Colonic mucosa (tissue), 4 donors: ENCODE measurements at places on chromosomes 1 and 21.

DNA sequence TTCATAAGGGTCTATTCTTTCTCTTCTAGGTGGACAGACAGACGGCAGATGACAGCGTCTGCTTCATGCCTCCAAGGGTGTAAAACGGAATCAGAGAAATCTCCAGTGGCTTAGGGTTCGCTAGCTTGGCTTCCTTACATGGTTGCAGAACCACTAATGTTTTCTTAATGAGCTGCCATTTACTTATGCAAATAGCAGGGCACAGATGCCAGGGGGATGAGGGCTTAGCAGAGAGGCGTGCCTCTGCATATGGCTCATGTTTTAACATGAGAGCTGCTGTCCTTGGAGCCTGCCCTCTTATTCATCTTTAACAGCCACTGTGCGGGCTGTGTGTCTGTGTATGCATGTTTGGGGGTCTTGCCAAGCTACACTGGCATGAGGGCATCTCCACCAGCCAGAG, 119.6 kb downstream of the IER5 start:
- no peak for DNase-seq
- no peaks in the 10 kb centered on the region for H3K27me3 ChIP-seq
- no peaks in the 10 kb centered on the region for H3K4me1 ChIP-seq
- no peak overlapping the region for H3K27ac ChIP-seq

- H3K36me3 ChIP-seq, result no peaks in the 10 kb centered on the region
- no peaks in the 10 kb centered on the region for H3K27me3 ChIP-seq
- H3K4me1 ChIP-seq, result no peaks in the 10 kb centered on the region
- no peak overlapping the region for H3K4me3 ChIP-seq
- H3K27ac ChIP-seq, result no peak overlapping the region
- no peak for DNase-seq
Measured at GRCh38 chr1:212504171-212504803, 71.6 kb downstream of the NENF start.

DNA sequence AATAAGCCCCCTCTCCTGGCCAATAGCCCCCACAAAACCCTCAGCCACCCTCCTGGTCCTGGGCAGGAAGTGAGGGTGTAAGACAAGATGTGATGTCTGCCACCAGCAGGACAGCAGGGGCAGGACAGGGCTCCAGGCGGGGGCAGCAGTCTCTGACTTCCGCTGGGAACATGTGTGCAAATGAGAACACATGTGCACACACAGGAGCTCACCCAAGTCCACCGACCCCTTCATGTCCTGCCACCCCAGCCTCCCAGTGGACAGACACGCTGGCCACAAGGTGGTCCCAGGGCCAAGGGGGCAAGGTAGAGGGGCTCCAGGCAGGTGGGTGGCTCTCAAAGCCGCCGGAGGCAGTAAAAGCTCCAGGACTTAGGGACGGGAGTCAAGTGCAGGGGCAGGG, 60.1 kb downstream of the KCNAB2 start:
- H3K36me3 ChIP-seq, result no peaks in the 10 kb centered on the region
- no peak for DNase-seq
- H3K27me3 ChIP-seq, result no peaks in the 10 kb centered on the region
- H3K4me3 ChIP-seq, result no peak overlapping the region
- no peak overlapping the region for H3K27ac ChIP-seq

DNA sequence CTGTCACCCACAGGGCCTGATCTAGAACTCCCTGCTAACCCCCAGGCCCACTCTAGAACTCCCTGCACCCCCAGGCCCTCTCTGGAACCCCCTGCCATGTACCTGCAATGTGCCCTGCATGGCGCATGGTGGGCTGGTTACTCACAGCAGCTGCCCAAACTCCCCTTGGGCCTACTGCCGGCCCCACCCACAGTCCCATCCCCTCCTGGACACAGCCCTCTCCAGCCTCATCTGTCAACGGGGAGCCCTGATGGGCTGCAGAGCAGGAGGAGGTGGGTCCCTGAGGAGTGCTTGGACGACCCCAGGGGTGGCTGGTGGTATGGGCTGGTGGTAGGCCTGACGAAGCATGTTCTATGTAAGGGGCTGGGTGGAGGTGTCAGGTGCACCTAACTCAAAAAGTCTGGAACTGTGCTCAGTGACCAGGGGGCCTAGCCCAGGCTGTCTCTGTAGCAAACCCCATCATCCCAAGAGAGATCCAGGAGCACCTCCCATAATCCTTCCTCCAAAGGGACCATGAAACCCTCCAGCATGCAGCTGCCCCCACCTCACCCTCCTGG, 19.0 kb upstream of the PRSS38 start:
- H3K27ac ChIP-seq, result no peak overlapping the region
- H3K4me1 ChIP-seq, result no peaks in the 10 kb centered on the region
- no peak overlapping the region for H3K4me3 ChIP-seq
- H3K36me3 ChIP-seq, result no peaks in the 10 kb centered on the region

DNA sequence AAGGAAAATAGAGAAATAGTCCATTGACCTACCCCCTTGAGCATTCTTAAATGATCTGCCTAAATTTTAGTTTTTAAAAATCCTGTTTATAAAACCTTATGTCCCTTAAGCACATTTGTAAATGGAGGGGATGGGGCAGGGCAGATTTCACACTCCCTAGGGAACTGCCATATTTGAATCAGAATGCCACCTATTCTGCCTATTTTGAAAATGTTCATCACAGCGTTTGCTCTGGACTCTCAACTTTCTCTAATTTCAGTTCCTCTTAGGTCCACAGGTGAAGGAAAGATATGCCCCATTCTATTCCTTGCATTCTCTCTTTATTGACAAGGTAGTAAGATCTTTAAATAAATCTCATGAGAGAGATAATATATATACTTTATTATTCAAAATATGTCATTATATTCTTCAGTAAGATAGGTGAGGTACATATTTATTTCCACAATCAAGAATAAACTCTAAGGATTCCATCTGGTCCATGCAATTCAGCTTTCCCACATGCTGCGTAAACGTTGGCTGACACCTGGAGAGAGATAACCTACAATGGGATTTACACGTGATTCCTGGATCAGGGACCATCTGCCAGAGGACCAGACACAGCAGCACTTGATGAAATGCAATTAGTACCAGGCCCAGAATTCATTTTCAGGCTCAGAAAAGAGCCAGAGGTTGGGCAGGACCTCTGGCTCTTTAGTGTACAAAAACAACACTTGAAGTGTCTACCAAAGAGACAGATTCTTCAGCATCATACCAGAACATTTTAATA, 1.2 kb upstream of the LPGAT1 start:
- H3K27ac ChIP-seq, result no peak overlapping the region
- H3K4me1 ChIP-seq, result no peaks in the 10 kb centered on the region
- no peak overlapping the region for H3K4me3 ChIP-seq
- no peak for DNase-seq

DNA sequence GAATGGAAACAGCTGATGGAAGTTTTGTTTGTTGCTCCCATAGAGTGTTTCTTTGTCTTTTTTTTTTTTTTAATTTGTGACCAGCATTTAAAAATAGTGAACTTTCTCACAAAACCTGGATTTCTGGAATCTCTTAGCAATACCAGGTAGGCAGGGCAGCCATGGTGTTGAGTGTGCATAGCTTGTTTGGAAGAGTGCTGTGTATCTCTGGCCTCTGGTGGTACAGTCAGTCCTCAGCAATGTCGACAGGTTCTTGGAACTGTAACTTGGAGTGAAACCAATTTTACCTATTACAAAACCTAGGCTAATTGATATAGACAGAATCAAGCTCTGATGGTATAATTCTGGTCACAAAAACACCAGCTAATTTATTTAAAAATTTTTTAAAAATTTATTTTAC, 6.7 kb downstream of the AADACL3 start:
- no peak for DNase-seq
- no peaks in the 10 kb centered on the region for H3K4me1 ChIP-seq
- no peaks in the 10 kb centered on the region for H3K36me3 ChIP-seq
- H3K27ac ChIP-seq, result no peak overlapping the region
- H3K4me3 ChIP-seq, result no peak overlapping the region

GRCh38 chr21:39518055-39518846, 66.5 kb downstream of the SH3BGR start:
- H3K4me1 ChIP-seq, result no peaks in the 10 kb centered on the region
- no peaks in the 10 kb centered on the region for H3K36me3 ChIP-seq
- no peak overlapping the region for H3K27ac ChIP-seq
- no peak overlapping the region for H3K4me3 ChIP-seq
- peak; percentile 60 for DNase-seq

DNA sequence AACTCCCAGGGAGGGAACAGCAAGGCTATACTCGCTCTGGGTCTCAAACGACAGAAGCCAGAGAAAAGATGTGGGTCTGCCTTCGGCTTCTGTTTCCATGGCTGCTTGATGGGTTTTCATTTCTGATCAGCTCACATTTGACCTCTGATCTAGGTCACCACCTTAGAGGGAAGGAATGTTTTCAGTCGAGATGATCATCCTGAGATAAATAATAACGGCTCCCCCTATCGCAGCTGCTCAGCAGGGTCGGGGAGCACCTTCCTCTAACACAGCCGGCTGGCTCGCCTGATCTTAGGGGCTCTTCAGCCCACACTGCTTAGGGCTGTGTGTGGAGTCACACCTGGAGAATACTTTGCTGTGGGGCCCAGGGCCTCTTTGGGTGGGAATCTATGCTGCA, 53.1 kb upstream of the ZNF648 start:
- H3K36me3 ChIP-seq, result no peaks in the 10 kb centered on the region
- H3K4me1 ChIP-seq, result no peaks in the 10 kb centered on the region
- no peak overlapping the region for H3K27ac ChIP-seq
- no peak for DNase-seq
- H3K27me3 ChIP-seq, result no peaks in the 10 kb centered on the region

- H3K27ac ChIP-seq, result no peak overlapping the region
- DNase-seq, result no peak
- no peaks in the 10 kb centered on the region for H3K4me1 ChIP-seq
- no peaks in the 10 kb centered on the region for H3K27me3 ChIP-seq
- no peaks in the 10 kb centered on the region for H3K36me3 ChIP-seq
Measured at GRCh38 chr1:3508757-3509415, 54.4 kb downstream of the ARHGEF16 start.

DNA sequence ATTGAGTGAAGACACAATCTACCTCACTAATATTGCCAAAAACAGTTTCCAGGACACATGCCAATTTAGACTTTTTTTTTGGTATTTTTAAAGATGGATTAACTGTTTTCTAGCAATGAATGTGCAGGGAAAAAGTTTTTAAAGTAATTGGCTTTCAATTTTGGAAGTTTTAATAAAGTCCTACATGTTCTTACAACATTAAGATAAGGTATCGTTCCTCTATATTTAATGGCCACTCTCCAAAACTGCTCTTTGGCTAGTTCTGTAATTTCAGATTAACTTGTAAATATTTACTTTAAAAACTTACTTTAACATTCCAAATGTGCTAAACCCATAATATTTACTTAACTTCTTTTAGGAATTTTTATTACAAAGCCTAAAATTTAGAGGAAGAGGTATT, 1332.2 kb upstream of the PRMT6 start:
- H3K27ac ChIP-seq, result no peak overlapping the region
- no peak overlapping the region for H3K4me3 ChIP-seq
- no peaks in the 10 kb centered on the region for H3K27me3 ChIP-seq
- no peak for DNase-seq
- no peaks in the 10 kb centered on the region for H3K36me3 ChIP-seq

- DNase-seq, result no peak
- no peaks in the 10 kb centered on the region for H3K27me3 ChIP-seq
- H3K27ac ChIP-seq, result no peak overlapping the region
- H3K4me1 ChIP-seq, result no peaks in the 10 kb centered on the region
- H3K36me3 ChIP-seq, result no peaks in the 10 kb centered on the region
Measured at GRCh38 chr1:236322566-236323409, 41.0 kb upstream of the ERO1B start.

- H3K4me1 ChIP-seq, result peaks cover 4% of the 10 kb centered on the region
- no peak overlapping the region for H3K27ac ChIP-seq
- no peak overlapping the region for H3K4me3 ChIP-seq
- H3K27me3 ChIP-seq, result no peaks in the 10 kb centered on the region
- DNase-seq, result no peak
- no peaks in the 10 kb centered on the region for H3K36me3 ChIP-seq
Measured at GRCh38 chr1:55203064-55203463, 12.1 kb downstream of the USP24 start.

DNA sequence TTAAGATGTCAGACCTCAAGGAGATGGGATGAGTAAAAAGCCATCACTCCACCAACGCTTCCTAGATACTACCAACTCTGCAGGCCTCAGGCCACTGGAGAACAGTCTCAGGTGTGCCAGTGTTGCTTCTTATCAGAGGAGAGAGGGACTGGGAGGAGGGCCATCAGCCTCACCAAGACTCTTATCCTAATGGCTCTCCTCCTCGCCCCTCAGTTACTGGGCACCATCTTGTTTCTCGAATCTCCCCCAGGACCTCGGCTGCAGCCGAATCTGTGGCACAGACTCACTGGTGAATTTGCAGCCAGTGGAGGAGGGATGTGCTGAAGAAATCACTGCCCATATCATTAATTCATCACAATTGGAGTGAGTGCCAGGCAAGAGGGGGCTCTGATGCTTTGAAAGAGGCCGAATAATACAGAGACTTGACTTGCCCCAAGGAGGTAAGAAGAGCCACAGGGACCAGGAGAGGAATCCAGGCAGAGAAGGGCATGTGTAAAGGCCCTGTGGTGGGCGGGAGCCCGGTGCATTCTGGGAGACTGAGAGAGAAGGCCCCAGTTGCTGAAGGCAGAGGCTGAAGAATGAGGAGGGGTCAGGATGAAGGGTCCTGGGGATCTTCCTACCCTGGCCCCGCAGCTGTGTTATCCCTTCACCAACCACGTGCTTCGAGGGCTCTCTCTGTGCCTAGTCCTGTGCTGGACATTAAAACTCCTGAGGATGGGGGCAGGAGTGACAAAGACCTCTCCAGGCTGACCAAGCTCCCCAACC, 129.8 kb downstream of the PTPRU start:
- H3K27ac ChIP-seq, result no peak overlapping the region
- no peaks in the 10 kb centered on the region for H3K36me3 ChIP-seq
- no peak for DNase-seq
- H3K4me1 ChIP-seq, result no peaks in the 10 kb centered on the region
- H3K27me3 ChIP-seq, result no peaks in the 10 kb centered on the region

- DNase-seq, result no peak
- no peaks in the 10 kb centered on the region for H3K27me3 ChIP-seq
- H3K27ac ChIP-seq, result no peak overlapping the region
- H3K4me3 ChIP-seq, result no peak overlapping the region
- H3K36me3 ChIP-seq, result no peaks in the 10 kb centered on the region
Measured at GRCh38 chr1:78291418-78291817, 199.4 kb upstream of the PTGFR start.

- no peaks in the 10 kb centered on the region for H3K27me3 ChIP-seq
- no peak for DNase-seq
- H3K4me3 ChIP-seq, result no peak overlapping the region
- H3K36me3 ChIP-seq, result no peaks in the 10 kb centered on the region
Measured at GRCh38 chr1:219629296-219629880, 16.5 kb upstream of the ZC3H11B start.

DNA sequence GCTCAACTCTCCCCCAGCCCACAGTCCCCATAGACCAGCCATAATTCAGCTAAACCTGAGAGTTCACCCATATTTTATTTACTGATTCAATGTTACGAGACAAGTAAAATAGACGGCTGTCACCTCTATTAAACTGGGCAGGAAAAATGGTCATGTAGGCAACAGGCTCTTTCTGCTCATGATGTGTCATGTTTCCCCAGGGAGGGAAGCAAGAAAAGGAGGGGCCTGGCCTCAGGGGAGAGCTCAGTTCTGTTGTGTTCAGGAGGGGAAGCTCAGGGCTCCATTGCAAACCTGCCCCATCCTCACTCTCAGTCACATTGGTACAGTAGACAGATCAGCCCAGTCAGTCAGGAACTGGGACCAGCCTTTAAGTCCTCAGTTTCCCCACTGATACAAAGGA, 12.8 kb downstream of the GRIK3 start:
- H3K36me3 ChIP-seq, result no peaks in the 10 kb centered on the region
- no peaks in the 10 kb centered on the region for H3K4me1 ChIP-seq
- no peaks in the 10 kb centered on the region for H3K27me3 ChIP-seq
- no peak overlapping the region for H3K4me3 ChIP-seq
- H3K27ac ChIP-seq, result no peak overlapping the region
